Liver (tissue), 10 donors: ENCODE measurements at places on chromosomes 7 and 10.

DNA sequence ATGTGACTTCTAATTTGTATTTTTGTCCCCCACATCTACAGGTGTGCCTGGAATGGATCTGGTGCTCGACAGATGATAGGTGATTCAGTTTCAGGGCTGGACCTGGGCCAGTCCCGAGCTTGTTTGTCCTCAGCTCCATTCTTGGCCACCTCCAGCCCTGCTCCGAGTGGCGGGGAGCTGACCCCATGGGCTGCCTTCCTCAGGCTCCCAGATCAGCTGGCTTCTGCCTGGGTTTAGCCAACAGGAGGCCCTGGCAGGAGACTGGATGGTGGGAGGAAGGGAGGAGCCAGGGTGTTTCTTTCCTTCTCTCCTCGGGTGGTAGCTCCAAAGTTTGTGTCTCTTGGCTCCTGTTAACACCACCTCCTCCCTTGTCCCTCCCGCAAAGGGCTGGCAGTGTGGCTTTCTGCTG is 75.2 kb downstream of the CDH23 start:
- no peak for DNase-seq

GRCh38 chr10:121927841-121928527 is at the start of gene ATE1:
ATE1 (minus strand) TSS chr10:121928031; CDS start chr10:121927949, 82 bp downstream.
- peak; percentile 87 for DNase-seq

- no peak for DNase-seq
Measured at GRCh38 chr10:17464545-17464944, 10.2 kb upstream of the ST8SIA6 start.

DNA sequence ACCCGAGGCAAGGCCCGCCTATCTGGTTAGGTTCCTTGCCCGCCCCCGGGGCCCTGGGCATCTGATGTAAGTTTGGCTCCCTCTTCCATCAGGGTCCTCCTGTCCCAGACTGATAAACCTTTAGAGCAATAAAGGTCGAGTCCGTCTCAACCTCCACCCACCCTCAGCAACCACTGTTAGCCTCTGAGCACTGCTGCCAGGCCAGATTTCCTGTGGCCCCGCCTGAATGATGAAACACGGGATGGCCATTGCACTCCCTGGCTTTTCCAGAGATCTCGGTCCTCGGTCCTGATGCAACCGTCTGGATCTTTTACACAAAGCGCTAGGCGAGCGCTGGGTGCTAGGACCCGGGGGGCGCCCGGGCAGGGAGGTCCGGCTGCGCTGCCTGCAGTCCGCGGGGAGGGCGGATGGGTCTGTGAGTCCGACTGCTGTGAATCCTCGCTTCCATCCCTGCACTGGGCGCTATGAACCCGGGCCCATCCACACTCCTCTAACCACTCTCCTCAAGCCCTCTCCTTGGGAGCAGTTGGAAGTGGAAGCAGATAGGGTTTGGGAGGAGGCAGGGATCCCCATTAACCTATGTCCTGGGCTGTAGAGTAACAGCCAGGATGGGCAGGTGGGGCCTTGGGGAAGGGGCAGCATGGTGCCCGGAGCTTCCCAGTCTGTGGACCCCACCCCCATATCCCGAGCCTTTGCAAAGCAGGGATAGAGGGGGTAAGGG is 875 bp upstream of the DDIT4 start:
- peak; percentile 71 for DNase-seq

DNA sequence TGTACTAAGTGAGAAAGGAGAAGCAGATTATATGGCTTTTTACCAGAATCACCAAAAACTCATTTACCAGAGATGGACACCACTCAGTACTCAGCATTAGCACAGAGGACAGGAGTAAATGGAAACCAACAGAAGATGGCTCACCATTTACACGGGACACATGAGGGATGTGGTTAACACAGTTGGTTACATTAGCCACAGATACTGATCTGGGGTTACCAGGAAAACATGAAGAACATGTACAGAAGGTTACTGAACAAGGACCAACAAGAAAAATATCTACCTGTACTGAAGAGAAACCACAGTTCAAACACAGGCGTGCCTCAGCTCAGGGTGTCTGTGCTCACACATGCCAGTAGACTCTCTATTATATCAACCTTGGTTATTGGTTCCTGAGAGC is 1285.8 kb upstream of the SORCS1 start:
- DNase-seq, result no peak

GRCh38 chr10:75342397-75342796 is 59.2 kb downstream of the ZNF503 start:
- DNase-seq, result no peak

GRCh38 chr10:132395704-132396493 is 1.1 kb upstream of the PWWP2B start:
- DNase-seq, result peak; percentile 69

- DNase-seq, result no peak
Measured at GRCh38 chr7:92955081-92955480, 118.7 kb upstream of the CDK6 start.
